Lower lobe of right lung (tissue), 2 donors: ENCODE measurements at places on chromosomes 1 and 21. TPM values are rescaled to one million over a fixed set of nuclear protein-coding genes. Genes with fewer than 3 reads are reported as not detected.

GRCh38 chr1:229191066-229191674 lies 79.7 kb upstream of the RAB4A start:
- no peak for DNase-seq
- peaks cover 3% of the 10 kb centered on the region for H3K4me1 ChIP-seq
- no peaks in the 10 kb centered on the region for H3K36me3 ChIP-seq
- no peak overlapping the region for H3K27ac ChIP-seq
- no peak overlapping the region for H3K4me3 ChIP-seq

- H3K4me1 ChIP-seq = no peaks in the 10 kb centered on the region
- no peak overlapping the region for H3K27ac ChIP-seq
- H3K4me3 ChIP-seq = no peak overlapping the region
Observed at GRCh38 chr1:212082765-212083406, 47.3 kb downstream of the DTL start.

The YBX1 gene
- total RNA-seq = 552 TPM

DNA sequence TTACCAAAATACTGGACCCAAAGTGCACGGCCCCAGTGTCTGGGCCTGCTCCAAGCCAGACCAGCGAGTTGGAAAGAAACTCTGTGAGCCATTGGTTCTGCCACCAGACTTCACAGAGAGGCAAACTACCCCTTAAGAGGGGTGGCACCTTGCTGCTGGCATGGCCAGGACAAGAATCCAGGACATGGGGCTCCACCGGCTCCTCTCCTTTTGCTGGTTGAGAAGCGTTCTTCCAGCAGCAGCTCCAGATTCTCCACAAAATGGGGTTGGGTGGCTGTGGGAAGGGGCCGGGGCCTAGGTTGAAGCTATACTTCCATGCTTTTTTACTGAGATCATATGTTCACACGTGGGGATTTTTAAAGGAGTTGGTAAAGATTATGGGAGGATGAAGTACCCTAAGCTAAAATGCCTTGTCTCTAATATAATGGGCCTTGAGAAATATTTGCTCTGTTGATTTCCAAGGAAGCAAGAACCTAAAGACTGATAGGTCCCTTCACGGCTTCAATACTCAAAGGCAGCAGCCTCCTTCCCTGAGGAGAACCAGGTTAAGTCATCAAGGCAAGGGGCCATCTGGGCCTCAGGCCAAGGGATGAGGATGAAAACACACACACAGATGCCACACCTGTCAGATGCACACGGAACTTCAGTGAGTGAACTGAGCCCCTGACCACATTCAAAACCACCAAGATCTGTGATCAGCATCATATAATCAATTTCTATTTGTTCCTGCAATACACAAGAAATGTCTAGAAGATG lies 3.1 kb downstream of the C1orf198 start:
- H3K27me3 ChIP-seq = no peaks in the 10 kb centered on the region
- H3K4me3 ChIP-seq = peak overlapping the region; percentile 85
- H3K27ac ChIP-seq = peak overlapping the region; percentile 87

The S100A8 gene
- 622 TPM for total RNA-seq
